SJCRH30 (cell line): ENCODE measurements at places on chromosomes 3 and 15. TPM values are rescaled to one million over a fixed set of nuclear protein-coding genes. Genes with fewer than 3 reads are reported as not detected.

DNA sequence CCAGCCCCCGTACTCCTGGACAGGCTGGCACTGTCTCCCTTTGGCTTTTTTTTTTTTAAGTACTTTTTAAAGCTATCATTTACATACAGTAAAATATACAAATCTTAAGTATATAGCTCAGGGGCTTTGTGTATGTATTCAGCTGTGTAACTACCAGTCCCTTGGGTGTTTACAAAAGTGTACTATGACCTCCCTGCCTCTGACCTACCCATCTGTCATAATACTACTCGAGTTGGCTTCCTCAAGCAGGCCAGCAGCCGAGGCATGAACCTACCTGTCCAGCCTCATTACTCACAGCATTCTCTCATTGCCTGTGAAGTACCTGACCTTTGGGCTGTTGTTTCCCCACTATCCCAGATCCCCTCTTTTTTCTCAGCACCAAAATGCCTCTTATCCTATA lies 33.2 kb downstream of the ABHD2 start:
- no peak overlapping the region for H3K4me3 ChIP-seq
- H3K4me1 ChIP-seq: no peaks in the 10 kb centered on the region
- H3K27ac ChIP-seq: no peak overlapping the region
- DNase-seq: no peak

DNA sequence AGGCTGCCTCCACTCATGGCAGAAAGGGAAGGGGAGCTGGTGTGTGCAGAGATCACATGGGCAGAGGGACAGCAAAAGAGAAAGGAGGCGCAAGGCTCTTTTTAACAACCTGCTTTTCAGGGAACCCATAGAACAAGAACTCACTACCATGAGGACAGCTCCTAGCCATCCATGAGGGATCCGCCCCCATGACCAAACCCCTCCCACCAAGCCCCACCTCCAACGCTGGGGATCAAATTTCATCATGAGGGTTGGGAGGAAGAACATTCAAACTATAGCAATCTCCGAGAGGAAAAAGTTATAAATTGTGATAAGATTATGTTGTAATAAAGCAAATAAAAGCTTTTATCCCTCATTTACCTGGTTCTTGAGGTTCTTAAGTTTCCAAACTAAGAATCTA lies 84.7 kb upstream of the LMCD1 start:
- no peak overlapping the region for H3K27ac ChIP-seq
- no peak overlapping the region for H3K4me3 ChIP-seq
- DNase-seq: peak; percentile 49

DNA sequence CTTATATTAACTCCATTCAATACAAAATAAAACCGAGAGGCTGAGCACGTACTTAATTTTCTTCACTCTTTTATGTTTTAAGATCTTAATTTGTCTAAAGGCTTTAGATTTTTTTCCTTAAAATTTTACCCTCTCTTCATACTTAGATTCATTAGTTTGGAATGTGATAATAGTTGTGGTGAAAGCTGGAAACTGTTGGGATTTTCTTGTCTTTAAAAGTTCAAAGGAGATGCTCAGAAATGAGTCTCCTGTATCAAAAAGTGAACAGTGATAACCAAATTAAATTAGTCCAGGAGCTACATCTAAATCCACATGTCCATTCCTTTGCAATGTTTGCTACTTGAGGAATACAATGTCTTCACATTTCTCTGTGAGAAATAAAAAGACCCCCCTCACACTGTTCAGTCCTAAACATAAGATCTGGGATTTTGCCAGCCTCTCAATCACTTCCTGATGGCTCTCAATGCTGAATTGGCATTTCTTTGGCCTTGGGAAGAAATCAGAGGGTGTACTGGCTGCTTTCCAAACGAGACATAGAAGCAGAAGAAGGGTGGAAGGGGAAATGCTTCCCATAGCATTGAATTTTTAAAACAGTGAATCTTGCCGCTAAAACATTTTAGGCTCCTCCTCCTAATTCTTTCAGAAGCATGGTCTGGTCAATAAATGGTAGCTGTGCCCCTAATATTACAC lies 245.0 kb downstream of the SHOX2 start:
- no peaks in the 10 kb centered on the region for H3K36me3 ChIP-seq
- no peaks in the 10 kb centered on the region for H3K27me3 ChIP-seq
- no peak overlapping the region for H3K4me3 ChIP-seq
- H3K4me1 ChIP-seq: no peaks in the 10 kb centered on the region

DNA sequence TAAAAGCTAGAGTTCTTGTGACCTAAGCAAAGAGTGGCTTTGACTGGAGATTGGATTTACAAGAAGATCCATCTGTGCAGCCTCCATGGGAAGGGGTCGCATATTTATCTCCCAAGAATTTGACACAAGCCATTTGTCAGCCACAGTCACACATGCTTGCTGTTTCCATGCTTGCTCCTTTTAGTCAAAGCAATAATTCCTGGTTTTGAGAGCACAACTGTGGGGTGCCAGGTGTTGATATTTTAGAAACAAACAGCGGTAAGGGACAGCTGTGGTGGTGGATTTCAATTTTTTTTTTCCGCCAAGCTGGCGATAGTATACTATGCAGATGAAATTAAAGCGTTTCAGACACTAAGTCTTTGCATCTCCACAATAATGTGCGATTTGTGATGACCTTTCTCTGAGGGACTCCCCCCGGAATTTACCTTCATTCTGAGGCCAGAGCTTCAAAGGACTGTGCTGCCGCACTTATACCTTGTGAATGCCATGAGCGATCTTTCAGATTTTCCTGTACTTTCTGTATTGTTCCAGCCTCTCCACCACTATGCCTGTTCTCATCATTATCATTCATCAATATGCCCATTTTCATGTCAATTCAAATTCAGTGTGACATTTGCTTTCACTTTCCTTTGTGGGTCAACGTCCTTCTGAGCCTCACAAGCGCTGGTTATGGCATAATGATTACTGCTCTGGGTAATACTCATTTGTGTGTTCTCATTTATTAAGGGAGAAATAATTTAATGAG lies 108.2 kb upstream of the KBTBD8 start:
- peak overlapping the region; percentile 29 for H3K4me3 ChIP-seq
- no peaks in the 10 kb centered on the region for H3K36me3 ChIP-seq
- peaks cover 8% of the 10 kb centered on the region for H3K4me1 ChIP-seq
- H3K27ac ChIP-seq: peak overlapping the region; percentile 59
- DNase-seq: peak; percentile 61

The SMAD6 gene
- 6.7 and 7.6 TPM in 2 replicates for total RNA-seq
